Smooth muscle cell of the umbilical artery (primary cell): ENCODE measurements at places on chromosomes 12 and 14. TPM values are rescaled to one million over a fixed set of nuclear protein-coding genes. Genes with fewer than 3 reads are reported as not detected.

Gene CFAP54
- total RNA-seq: 1.4 and 1.8 TPM in 2 replicates

Gene ACIN1
- 52.9 and 88.7 TPM in 2 replicates for total RNA-seq

Gene OR4K13
- not detected in 2 replicates for total RNA-seq

Gene KRT85
- total RNA-seq: not detected in 2 replicates
